ENCODE measurements at places on chromosomes 16 and 17.

DNA sequence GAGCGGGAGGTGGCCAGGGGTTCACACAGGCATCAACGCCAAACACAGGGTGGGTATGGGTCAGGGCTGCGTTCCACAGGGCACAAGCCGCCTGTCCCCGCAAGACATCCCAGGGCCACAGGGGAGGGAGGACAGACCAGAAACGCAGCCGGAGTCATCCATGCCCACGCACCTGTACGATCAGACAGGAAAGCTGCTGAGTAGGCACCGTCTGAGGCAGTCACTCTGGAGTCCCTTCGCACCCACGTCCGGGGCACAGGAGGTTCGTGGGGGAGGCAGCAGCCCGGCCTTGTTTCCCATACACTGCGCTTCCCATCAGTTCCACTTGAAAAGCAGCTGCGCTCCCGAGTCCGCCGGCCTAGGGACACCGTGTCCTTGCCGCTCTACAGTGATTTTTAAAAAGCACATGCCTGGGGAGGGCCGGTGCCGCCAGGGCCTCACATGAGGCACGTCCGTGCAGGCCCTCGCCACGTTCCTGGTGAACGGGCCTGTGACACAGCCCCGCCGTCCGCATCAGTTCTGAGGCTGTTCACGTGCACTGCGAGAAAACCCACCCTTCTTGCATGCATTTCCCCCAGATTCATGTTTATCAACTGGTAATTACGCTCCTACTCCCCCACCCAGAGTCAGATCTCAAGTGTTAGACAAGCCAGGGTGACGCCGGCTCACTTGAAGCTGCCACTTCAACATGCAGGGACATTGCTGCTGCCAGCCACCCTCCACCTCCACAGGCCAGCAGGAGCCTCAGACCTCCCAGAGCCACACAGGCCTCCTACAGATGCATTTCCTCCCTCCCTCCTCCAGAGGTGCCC lies 34.8 kb downstream of the WDR45B start:
- no peak for DNase-seq

DNA sequence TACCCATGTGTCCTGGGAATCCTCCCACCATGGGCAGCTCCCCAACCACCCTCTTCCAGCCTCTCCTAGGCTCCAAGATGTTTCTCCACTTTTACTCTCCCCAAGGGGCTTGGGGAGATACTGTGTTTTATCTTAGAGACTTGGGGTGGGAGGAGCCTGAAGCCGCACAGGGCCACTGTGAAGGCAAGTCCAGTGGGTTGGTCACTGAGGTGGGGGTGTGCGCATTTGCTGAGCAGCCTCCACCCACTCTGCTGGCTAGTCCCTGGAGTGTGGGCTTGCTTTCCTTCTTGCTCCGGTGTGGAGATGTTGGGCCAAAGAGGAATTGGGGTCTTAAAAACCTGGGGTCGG lies 4.1 kb upstream of the CLDN9 start:
- no peak for DNase-seq

GRCh38 chr17:69147460-69147859 lies 5.8 kb upstream of the ABCA6 start:
- DNase-seq = no peak

DNA sequence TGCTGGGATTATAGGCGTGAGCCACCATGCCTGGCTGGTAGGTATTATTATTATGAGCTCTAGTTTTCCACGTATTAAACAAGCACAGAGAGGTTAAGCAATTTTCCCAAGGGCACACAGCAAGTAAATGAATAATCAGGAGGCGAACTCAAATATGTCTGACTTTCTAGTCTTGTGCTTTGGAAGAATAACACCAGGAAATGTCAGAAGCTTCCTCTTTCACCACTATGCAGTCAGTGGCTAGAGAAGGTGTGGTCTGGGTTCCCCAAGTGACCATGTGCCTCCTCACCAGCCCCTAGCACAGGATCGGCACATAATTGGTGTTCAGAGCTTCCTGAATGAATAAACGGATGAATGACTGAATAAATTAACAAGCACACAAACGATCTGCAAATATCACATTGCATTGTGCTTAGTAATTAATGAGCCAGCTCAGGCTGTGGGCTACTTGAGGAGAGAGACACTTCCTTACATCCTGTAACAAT lies 21.6 kb upstream of the SCNN1B start:
- DNase-seq = no peak

- no peak for DNase-seq
Observed at GRCh38 chr17:50219939-50220465, 18.6 kb upstream of the COL1A1 start.

Measured in NCI-H187 treated with DMSO at 0.1 percent for 48 hours (cell line).